ENCODE measurements at places on chromosomes 11 and 22. TPM values are rescaled to one million over a fixed set of nuclear protein-coding genes. Genes with fewer than 3 reads are reported as not detected.
A peak's percentile ranks its signal among the peaks of the same experiment; 100 is the strongest.

P2RY2 gene
- 0.14 TPM for total RNA-seq

MS4A4A gene
- total RNA-seq = not detected

CCDC116 gene
- 1.7 TPM for total RNA-seq

DEPDC7 gene
- 3.6 TPM for total RNA-seq

GRCh38 chr22:48309115-48309705 is 1518.5 kb downstream of the BRD1 start:
- no peak for ATAC-seq

GRCh38 chr11:18730020-18730419 is 4.0 kb upstream of the IGSF22 start:
- ATAC-seq = no peak

DNA sequence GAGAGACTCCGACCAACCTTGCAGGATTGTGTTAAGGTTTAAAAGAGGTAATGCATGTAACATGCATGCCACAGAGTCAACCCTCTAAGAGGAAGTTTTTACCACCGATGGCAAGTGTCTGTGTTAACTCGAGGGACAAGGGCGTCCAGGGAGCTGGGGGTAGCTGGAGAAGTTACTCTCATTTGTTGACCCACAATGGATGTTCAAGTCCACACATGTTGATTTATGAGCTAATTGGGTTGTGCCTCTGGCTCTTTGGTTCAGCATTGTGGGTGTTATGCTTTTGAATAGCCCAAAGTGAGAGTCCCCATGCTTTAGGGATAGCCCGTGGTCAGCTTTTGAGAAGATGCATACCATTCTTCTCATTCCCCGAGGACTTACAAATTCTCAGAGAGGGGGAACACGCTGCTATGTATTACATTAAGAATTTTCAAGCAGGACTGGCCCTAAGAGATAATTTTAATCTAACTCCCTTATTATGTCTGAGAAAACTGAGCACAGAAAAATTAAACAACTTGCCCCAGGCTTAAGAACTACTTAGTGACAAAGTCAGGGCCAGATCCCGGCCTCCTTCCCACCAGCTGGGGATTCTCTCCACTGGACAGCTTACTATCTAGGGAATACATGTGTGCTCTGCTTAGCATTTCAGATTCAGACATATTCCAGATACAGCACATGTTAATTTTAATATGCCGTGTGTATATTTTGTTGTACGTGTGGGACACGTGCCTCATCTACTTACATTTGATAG is 5.2 kb upstream of the PLET1 start:
- no peak for ATAC-seq

- ATAC-seq = peak; percentile 96
Measured at GRCh38 chr11:117316197-117316961, at the start of gene BACE1. Gene BACE1, minus strand, starts transcription at chr11:117316256. Its CDS starts 461 bp downstream, at chr11:117315795.

GRCh38 chr22:25966448-25966913 is 202.8 kb upstream of the SEZ6L start:
- ATAC-seq = peak; percentile 84

- no peak for ATAC-seq
Measured at GRCh38 chr11:35389897-35390465, 29.4 kb downstream of the SLC1A2 start.

DNA sequence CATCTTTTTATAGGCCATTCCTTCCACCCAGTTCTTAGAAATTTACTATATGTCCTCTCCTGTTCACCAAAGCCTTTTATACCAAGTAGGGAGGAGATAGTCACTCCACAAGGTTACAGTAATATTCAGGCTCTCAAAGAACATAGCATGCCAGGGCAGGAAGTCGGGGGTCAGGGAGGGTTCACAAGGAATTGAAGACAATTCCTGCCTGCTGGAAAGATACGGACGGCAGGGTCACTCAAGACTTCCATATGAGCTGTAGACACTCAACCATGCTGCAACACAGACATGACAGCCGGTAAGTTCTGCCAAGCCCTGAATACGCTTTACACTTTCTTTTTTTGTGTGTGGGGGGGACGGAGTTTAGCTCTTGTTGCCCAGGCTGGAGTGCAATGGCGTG is 700 bp downstream of the C22orf31 start:
- ATAC-seq = no peak

- no peak for ATAC-seq
Measured at GRCh38 chr11:69750875-69751597, 24.1 kb downstream of the FGF4 start.
